MV-4-11 (cell line): ENCODE measurements at places on chromosomes 6 and 20.

DNA sequence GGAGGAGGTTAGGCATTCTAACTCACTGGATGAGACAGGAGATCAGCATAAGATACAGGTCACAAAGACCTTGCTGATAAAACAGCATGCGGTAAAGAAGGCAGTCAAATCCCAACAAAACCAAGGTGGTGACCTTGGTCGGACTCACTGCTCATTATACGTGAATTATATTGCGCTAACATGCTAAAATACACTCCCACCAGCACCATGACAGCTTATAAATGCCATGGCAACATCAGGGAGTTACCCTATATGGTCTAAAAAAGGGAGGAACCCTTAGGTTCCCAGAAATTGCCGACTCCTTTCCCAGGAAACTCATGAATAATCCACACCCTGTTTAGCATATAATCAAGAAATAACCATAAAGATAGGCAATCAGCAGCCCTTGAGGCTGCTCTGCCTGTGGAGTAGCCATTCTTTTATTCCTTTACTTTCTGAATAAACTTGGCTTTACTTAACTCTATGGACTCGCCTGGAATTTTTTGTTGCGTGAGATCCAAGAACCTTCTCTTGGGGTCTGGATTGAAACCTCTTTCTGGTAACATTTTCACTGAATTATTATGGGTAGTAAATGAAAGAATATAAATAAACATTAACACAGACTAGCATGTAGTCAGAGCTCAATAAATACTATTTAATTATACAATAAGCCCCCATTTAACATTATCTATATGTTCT, 3.0 kb upstream of the LAMA4 start:
- no peak for DNase-seq

DNA sequence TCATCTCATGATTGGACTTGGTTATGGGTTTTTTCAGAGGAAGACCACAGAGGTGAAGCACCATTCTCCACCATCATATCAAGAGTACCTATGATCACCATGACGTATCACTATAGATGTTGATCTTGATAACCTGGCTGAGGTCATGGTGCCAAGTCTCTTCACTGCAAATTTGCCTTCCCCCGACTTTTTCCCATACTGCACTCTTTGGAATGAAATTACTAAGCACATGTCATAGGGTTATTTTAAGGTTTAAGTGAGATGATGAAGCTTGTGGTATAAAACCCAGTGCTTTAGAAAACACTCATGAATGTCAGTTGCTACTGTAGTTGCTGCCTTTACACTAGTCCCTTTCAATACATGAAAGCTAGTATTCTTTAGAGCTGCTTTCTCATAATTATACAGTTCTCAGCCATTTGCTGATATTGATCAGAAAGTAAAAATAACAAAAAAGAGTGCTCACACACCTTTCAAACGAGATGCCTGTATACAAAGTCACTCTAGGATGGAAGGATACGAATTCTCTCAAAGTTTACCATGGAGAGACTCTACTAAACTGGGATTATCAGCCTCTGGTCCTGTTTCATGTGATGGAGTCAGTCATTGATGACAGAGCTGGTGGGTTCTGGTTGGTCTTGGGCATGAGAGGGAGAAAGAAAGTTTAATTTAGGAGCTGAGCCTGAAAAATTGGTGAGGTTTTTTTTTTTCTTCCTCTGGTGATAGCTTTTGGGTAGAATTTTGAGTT, 228.1 kb downstream of the PRL start:
- DNase-seq, result no peak

- no peak for DNase-seq
Measured at GRCh38 chr6:133889557-133890403, 867 bp downstream of the TCF21 start.

GRCh38 chr20:14521016-14521415, 183.6 kb upstream of the FLRT3 start:
- DNase-seq, result no peak

- no peak for DNase-seq
Measured at GRCh38 chr6:152150196-152150595, 342.7 kb downstream of the ESR1 start.

DNA sequence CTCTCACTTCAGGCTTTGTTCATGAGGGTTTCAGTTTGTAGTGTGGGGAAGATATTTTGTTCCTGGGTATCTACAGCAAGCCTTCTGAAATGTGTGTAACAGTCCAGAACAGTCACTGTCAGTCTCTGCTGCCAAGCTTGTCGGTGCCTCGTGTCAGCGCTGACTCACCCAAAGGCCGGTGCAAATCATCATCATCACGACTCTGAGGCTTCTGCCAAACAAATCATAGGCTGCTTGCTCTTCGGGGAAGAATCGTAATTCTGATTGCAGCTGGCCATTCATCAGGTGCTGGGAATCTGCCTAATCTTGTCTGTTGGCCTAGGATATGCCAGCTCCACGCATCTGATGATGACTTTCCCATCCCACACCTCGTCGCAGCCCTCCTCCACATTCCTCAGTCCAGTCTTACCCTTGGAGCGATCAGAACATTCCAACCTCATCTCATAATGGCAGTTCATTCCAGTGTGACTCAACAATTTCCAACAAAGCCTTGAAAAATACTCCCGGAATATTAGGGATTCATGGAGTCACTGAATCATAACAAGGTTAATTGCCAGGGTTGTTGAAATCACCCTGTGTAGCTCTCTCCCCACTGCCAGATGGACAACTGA, 40.9 kb downstream of the ALDH8A1 start:
- no peak for DNase-seq

GRCh38 chr20:43043887-43044286, 145.8 kb downstream of the PTPRT start:
- no peak for DNase-seq

DNA sequence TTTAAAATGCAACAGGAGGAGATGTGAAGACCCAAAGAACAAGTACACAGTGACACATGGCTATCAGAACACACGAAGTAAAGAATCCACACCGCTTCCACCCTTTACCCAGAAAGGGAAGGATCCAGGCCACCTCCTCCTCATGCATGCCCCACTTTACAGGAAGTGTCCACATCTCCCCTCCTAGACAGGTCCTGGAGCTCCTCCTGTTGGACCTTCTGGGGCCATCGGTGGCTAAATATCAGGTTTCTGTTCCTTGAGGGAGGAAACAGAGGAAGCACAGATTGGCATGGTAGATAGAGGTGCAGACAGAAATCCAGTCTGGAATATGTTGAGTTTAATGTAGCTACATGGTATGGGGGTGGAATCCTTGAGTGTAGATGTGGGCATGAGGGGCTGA, 10.9 kb downstream of the NINL start:
- peak; percentile 64 for DNase-seq

GRCh38 chr6:127263481-127263880, 3.2 kb upstream of the RNF146 start:
- no peak for DNase-seq

- DNase-seq, result peak; percentile 4
Measured at GRCh38 chr20:51926670-51927305, 124.5 kb upstream of the SALL4 start.

DNA sequence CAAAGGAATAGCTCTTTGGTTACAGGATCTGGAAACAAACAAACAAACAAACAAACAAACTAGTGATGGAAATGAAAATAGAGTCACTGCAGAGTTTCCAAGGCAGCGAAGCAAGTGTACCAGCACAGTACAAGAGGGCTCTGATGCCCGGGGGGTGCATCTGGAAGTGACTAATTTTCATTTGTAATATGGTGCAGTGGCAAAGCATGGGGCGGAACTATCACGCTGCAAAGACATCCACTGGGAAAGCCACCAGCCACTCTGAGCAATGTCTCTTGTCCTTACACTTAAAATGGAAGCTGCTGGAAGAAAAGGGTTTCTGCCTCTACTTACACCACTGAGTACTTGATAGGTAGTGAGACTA, 44.4 kb upstream of the NEDD9 start:
- DNase-seq, result no peak

DNA sequence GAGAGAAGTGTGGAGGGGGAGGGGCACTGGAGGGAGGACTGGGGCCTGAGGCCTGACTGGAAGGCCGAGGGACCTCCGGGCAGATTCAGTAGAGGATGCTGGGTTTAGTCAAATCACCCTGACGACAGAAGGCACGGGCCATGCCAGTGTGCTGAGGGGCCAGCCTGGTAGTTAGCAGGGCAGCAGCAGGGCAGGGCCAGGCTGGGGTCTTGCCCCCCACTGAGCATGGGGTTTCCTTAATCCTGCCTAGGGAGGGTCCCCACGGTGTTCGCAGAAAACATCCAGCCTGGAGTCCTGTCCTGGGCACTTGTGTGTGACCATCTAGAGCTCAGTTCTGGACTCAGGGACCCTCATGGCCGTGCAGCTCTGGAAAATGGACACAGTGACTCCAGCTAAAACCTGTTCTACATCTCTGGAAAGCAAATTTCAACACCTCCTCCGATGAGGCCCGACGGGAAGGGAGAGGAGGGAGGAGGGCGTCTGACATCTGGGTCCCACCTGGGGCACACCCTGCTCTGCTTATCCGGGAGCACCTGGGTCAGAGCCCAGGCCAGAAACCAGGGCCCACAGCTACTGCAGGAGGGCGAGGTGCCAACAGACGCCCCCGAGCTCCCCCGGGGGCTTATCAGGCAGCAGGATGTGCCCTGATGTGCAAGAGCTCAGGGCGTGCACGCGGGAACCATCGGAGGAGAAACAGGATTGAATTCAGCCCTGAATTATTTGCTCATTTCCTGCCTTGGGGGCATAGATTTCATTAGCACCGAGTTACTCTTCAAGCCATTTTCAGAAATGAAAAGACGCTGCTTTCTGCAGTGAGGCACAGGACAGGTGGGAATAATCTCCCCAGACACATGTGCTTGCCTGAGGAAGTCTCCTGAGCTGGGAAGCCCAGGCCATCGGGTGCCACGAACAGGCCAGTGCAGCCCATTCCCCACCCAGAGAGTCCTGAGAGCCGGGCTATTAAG, 78.0 kb upstream of the MPC1 start:
- DNase-seq, result no peak

DNA sequence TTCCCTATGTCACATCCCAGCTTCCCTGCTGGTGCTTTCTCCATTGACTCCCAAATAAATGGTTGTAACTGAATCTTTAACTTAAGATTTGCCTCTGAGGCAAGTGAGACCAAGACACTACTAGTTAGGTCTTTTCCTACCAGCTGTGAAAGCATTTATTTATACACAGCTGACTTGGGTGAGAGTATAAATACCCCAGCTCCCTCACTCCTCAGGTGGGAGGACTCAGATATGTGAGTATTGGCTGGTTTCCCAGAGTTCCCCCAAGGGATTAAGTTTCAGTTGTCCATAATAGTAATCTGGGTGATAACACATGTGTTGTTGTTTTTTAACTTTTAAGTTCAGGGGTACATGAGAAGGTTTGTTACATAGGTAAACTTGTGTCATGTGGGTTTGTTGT, 49.8 kb downstream of the CFAP61 start:
- no peak for DNase-seq

- DNase-seq, result no peak
Measured at GRCh38 chr6:7691675-7692452, 34.0 kb upstream of the BMP6 start.

- DNase-seq, result peak; percentile 26
Measured at GRCh38 chr6:64482631-64483030, 847.0 kb downstream of the PHF3 start.

GRCh38 chr6:170311696-170312095, 5.1 kb downstream of the FAM120B start:
- DNase-seq, result no peak
